ENCODE measurements at places on chromosomes 3 and 15.

DNA sequence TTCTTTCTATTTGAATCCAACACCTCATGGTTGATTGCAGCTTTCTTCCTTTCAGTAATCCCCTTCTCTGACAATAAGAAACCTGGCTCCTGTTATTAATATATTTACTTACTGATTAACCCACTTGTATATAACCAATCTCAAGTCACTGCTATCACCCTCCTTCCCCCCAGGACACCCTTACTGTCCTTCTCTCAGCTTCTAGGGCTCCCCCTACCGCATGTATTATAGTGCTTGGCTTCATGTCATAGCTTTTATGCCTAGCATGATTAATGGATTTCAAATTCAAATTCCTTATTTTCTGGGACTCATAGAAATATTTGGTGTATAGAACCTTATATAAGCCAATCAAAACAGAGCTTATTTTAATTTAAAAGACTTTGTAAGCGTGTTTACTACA is 75.7 kb upstream of the BNIP2 start:
- DNase-seq = no peak

DNA sequence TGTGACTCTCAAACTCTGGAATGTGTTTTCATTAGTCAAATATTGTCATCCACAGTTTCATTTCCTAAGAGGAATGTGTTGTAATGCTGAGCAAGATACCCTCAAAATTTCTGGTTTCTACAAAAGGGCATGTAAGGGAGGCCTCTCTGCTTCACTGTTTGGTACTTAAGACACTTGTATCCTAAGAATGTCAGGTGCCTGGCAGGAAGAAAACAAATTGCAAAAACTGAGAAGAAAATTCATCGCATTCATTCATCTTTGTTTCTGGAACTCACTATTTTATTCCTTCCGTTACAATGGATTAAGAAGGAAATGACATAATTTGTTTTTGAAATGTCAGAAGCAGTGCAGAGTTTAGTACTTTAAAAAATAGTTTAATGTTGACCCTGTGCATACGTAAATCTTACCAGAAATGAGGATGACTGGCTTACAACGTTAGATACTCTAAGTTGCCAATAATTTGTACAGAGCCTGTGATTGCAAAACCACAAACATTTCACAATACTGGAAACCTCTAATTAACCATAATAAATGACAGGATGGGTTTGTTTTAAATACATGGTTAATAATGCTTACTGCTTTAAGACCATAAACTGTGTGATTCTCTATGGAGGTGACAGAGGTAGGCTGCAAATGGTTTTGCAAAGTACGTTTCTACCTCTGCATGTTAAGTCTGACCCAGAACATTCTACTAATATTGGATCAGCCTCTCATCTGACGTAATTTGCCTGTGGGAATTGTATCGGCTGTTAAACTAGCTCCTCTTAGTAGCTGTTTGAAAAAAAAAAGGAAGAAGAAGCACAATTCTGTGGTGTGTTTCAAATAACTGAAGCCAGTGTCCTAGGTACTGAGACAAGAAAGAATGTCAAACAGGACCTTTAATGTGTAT is 477.8 kb downstream of the RBMS3 start:
- no peak for DNase-seq

- no peak for DNase-seq
These were observed 69.9 kb downstream of the LDHAL6B start for GRCh38 chr15:59276225-59277178.

GRCh38 chr3:64708456-64708855 is 20.7 kb upstream of the ADAMTS9 start:
- no peak for DNase-seq

DNA sequence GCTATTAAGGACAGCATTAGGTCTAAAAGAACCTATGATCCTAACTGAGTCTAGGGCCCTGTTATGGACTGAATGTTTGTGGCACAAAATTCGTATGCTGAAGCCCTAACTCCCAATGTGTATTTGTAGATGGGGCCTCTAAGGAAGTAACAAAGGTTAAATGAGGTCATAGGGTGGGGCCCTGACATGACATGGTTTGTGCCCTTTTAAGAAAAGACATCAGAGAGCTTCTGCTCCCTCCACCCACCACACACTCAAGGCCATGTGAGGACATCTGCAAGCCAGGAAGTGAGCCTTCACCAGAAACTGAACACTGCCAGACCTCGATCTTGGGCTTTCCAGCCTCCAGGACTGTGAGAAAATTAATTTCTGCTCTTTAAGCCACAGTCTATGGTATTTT is 49.2 kb downstream of the PHC3 start:
- DNase-seq = peak; percentile 29

DNA sequence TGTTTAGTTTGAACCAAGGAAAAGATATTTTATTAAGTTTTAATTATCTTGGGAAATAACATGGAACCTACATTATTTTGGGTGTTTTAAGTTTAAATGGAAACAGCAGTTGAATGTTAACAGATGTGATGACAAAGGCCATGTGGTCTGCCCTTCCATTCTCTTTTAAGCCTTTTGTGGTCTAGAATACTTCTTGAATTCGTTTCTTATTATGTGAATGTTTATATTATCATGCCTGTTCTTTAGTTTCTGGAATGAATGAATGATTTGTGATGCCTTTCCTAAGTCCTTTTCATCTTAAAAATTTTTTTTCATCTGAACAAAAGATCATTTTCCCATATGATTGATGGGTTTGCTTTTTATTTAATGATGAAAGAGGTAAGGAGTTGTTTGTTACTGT is 44.6 kb downstream of the SNRK start:
- DNase-seq = no peak

DNA sequence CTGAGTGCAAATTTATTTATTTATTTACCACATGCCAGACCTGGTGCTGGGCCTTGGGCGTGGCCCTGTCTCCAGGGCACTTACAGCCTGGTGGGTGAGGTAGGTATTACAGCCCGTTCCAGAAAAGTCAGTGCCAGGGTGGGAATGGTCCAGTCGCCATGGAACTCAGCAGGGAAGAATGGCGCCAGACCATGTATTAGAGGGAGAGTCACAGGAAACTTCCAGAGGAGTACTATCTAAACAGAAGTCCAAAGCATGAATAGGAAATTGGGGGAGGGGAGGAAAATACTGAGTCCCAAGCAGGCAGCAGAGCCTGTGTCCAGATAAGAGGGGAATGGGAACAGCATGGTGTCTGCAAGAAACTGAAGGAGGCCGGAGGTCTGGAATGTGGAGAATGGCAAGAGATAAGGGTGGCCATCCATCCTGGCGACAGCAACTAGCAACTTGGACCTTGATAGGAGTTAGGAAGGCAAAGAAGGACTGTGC is 27.0 kb downstream of the SH3BP5 start:
- DNase-seq = peak; percentile 10

GRCh38 chr3:61323094-61323493 is 71.8 kb upstream of the FHIT start:
- DNase-seq = no peak

- DNase-seq = no peak
These were observed 45.8 kb upstream of the KBTBD8 start for GRCh38 chr3:66952357-66952756.

DNA sequence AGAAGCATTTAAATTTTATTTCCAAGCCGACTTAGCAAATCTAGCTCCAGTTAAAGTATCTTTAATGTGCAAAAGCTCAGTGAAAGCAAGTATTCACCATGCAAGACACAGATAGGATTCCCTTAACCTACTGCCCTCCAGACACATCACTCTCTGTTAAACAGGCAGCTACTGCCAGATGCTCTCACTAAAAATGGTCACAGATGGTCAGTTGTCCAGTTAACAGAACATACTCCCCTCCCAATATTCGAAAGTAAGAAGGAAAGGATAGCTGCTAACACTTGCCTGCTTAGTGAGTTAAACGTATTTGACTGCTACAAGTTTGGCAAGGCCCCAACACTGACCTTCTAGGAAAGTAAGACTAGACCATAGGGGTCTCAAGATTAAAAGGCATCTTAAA is 73.7 kb downstream of the PRTG start:
- no peak for DNase-seq

GRCh38 chr15:58608129-58608590 is 141.3 kb downstream of the ADAM10 start:
- DNase-seq = no peak

DNA sequence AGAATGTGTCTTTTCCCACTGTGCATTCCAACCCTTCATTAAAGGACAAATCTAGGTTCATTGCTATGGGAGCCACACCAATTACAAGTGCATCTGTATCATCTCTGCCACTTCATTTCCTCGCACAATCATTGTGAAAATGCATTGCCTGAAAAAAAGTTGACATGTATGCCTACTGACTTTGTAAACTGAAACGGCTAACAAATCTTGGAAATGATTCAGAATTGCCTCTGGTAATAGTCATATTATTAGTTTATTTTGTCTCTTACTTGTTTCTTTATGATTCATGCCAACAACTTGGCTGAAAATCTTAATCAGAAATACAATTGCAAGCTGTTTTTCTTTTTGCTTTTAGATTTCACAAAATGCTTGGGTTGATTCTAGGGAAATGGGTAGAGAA is 497.1 kb downstream of the ZIC1 start:
- no peak for DNase-seq

DNA sequence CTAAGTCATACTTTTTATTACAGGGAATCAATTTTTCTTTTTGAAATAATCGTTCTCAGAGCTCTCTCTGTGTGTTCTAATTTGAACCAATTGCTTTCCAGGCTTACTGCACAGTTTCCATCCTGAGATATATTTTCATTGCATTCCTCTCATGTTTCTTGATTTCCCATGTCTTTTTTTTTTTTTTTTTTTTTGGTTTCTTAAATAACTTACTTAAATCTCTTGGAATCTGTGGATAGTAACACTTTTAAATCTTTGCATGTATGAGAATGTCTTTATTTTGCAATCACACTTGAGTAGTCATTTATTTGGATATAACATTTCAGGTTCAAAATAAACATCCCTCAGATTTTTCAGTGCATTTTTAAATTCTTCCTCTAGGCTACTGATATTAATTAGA is 14.5 kb upstream of the ABTB1 start:
- no peak for DNase-seq

GRCh38 chr15:65413051-65413759 is 9.5 kb downstream of the IGDCC4 start:
- DNase-seq = no peak

DNA sequence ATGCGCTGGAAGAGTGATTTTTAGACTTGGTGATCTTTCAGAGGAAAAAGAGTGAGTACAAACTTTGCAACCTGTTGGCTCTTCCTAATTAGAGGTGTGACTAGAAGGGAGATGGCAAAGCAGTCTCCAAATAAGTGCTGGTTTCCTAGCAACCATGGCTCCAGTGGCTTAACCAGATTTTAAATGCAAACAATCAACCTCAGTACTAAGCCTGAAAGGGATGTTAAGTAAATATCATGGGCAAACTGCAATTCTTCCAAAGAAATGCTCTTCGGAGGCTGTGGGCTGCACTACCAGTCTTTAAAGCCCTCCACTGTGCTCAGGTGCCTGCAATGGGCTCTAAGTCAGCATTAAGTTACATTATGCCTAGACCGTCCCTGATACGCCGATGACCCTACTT is 678.1 kb upstream of the CCDC54 start:
- no peak for DNase-seq

DNA sequence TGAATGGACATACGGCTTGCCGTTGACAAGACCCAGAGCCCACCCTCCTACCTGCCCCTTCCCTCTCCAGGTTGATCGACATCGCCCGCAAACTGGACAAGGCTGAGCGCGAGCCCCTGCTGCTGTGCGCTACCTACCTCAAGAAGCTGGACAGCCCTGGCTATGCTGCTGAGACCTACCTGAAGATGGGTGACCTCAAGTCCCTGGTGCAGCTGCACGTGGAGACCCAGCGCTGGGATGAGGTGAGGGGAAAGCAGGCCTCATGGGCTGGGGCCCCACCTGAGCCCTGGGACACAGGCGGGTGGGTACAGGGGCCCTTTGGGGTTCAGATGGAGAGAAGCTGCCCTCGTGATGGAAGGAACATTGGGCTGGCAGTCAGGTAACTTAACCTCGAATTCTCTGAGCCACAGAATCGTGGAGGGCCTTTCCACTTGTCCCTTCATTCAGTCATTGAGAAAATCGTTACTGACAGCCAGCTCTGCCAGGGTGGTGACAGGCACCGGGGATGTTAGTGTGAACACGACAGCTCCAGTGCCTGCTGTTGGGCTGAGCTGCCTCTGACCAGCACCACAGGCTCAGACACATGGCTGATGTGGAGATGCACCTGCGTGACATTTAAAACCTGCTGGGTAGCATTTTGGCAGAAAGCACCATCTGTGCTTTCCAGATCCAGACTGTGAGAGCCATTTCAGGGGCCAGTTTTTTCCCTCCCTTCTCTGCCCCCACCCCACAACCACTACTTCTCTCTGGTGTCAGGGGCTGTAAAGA is 25.6 kb upstream of the RHO start:
- no peak for DNase-seq

DNA sequence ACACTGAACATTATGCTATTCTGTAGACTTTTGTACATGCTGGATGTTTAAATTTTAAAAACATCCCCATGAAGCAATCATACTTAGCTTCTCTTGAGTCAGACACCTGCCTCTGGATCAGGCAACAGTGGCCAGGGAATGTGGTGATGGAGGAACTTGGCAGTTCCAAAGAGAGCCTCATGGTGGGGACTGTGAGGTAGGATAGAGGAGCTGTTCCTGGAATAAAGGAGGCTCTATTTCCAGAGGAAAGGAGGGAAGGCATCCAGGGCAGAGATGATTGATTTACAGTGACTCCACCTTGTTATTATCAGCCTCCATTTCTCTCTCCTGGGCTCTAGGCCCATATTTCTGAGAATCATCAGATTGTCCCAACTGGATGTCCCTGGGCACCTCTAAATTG is 35.0 kb upstream of the ABHD17C start:
- no peak for DNase-seq

DNA sequence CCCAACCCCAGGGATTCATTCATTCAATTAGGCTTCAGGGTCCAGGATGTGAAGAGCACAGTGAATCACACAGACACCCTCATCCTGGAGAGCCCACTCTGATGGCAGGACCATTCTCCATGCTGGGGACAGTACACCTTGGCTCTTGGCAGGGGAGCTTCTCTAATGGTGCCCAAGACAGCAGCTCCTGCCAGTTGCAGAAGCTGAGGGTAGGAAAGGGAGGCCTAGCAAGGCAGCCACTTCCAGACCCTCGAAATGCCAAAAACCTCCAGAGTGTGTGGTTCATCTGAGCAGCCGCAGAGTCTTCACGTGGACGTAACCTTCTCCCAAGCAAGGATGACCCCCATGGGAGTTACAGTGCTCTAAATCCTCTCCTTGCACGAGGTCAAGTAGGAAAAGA is 186.2 kb downstream of the XXYLT1 start:
- no peak for DNase-seq

GRCh38 chr3:40414270-40414669 is 27.3 kb downstream of the ENTPD3 start:
- no peak for DNase-seq

DNA sequence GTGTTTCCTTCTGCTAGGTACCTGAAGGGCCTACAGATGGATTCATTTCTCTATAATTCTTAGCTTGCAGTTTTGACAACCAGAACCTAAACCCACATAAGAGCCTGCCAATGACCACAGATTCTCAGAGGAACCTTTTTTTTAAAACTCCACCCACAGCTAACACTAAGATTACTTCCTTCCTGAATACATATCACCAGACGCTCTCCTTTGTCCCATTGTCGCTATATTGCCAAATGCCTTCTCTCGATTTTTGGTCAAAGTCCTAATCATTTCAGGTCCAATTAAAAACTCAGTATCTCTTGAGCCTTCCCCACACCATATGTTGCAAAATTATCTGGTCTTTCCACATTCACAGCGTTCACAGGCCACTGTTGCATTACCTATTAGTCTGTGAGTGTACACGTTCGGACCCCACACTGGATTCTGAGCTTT is 12.4 kb downstream of the ZNF710 start:
- no peak for DNase-seq

Data from erythroblast (primary cell).